Liver (tissue), 10 donors: ENCODE measurements at places on chromosomes 5 and 9. TPM values are rescaled to one million over a fixed set of nuclear protein-coding genes. Genes with fewer than 3 reads are reported as not detected.

- no peak for DNase-seq
These were observed 22.4 kb downstream of the C9 start for GRCh38 chr5:39341896-39342295.

MED7 gene
- 4.7 TPM for total RNA-seq

DNM1 gene
- total RNA-seq, result 1.6 TPM

SNCAIP gene
- 0.98 TPM for total RNA-seq

NOXA1 gene
- 2.4 TPM for total RNA-seq

DNA sequence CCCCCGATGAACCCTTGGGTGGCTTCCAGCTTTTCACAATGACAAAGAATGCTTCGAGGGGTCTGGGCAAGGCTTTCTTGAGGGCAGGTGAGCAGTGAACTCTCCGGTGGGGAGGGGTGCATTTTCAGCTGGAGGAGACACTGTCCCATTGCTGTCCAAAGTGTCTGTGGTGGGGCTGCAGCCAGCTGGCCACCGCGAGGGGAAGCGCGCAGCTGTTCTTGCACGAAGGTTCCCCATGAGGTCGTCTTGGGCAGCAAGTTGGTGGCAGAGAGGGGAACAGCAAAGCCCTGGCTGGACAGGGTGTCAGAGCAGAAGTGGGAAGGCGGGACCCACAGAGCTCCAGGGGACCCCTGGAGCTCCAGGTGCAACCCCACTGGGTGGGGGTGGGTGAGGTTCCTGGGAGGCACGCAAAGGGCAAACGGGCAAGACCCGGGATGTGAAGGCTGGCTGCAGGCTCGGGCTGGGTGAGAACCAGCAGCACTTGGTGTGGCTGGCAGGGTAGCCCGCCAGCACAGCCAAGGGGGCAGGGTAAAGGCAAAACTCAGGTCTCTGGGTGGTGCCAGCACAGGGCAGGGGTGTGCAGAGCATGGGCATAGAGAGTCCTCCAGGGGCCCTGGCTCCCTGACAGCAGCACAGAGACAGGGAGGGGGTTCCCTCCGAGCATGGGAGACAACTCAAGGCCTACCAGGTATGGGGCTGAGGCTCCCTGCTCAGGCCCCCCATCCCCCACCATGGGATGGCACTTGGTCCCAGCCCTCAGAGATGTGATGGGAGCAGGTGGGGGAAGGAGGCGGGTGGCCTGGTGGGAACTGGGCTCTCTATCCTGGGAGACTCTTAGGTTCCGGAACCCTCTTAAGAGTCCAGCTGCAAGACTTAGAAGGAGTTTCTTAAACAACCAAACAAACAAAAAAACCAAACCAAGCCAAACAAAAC, 26.6 kb downstream of the TSPAN17 start:
- no peak for DNase-seq
